ENCODE measurements at places on chromosomes 2 and 18.

DNA sequence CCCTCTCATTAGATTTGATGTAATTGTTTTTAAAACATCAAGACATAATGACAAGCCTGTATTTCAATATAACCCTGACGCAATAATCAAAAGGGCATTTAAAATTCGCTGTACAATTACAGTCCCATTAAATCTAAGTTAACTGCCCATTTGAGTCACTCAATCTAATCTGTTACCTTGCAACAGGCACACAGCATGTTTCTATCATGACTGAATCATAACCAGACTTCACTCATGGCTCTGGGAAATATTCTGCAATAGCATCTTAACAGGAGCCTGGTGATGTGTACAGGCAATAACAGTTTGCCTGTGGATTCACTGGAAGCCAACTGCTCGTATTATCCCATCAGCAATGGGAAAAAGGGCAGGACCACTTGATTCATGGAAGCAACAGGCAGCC lies 142.3 kb upstream of the NCKAP5 start:
- no peak for DNase-seq

DNA sequence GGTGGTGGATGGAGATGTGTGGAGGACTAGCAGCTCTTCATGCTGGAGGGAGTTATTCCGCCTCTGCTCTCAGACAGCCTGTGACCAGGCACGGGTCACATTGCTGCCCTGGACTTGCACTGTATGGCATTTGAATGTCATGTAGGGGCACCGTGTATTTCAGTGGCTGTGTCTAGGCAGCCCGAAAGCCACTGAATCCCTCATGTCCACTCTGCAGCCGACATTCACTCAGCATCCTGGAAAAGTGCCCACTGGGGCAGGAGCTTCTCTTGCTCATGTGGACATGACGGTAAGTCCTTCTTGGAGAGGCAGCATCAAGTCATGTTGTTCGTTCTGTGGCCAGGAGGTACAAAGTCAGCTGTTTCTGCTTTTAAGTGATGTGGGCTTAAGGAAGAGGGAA lies 127.9 kb downstream of the SH3RF3 start:
- no peak for DNase-seq

DNA sequence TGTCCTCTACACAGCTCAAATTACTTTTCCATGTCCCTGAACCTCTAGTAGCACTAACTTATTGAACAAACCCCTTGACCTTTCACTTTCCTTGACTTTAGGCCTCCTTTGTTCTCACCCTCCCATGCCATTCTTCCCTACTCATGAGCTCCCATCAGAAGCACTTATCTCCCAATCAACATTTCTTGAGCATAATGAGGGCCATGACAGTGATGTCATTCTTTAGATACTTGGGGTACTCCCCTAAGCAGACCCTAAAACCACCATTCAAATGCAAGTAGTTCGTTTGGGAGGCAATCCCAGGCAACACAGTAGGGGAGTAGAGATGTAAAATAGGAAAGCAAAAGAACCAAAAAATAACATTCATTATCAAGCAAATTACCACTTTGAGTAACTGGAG lies 115.9 kb upstream of the ARHGAP28 start:
- no peak for DNase-seq

- DNase-seq: no peak
These were observed 90.1 kb downstream of the RTN4 start for GRCh38 chr2:54960164-54960563.

All from HS-5 (cell line).